ENCODE measurements at places on chromosomes 4 and X. TPM values are rescaled to one million over a fixed set of nuclear protein-coding genes. Genes with fewer than 3 reads are reported as not detected.

KIAA0232 gene
- 50.8 TPM for total RNA-seq

ADAMTS3 gene
- total RNA-seq, result 21.5 TPM

HMX1 gene
- 0.16 TPM for total RNA-seq

DNA sequence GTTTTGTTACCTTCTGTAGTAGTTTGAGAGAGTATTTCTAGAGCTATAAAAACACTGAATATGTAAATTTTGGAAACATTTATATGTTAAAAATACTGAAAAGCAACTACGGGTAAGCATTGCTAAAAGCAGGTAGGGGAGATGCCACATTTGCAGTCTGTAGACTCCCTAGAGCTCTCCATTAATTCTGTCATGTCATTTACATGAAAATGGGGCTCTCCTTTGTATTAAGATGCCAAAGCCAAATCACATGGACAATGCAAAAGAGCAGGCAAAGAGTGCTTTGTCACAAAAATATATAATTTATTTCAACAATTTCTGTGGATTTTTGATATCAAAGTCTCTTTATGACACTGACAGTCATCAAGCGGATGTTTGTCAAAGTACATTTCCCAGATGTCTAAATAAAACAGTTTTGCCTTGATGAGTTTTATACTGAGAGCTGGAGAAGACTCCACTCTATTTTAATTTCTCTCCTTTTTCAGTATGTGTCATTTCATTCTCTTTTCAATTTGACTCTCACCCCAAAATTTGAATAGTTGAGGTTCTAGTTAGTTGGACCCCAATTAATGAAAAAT, 51.8 kb downstream of the LDB2 start:
- no peak for DNase-seq

GRCh38 chr4:180669680-180670079, 1573.5 kb upstream of the TENM3 start:
- DNase-seq, result no peak

DNA sequence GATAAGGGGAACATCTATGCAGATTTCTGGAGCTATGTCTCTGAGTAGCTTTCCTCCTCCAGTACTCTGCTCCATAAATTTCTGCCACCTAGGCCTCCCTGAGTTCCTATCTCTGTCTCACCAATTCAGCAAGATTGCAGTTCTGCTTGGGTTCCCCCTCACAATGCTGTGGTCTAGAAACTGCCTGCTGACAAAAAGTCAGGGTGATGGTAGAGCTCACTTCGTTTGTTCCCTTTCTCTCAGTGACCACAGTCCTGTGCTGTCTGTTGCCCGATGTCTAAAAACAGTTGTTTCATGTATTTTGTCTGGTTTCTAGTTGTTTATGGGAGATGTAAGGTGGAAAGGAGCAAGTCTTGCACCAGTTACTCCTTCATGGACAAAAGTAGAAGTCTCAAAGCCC, 41.1 kb downstream of the AMMECR1 start:
- DNase-seq, result no peak

DNA sequence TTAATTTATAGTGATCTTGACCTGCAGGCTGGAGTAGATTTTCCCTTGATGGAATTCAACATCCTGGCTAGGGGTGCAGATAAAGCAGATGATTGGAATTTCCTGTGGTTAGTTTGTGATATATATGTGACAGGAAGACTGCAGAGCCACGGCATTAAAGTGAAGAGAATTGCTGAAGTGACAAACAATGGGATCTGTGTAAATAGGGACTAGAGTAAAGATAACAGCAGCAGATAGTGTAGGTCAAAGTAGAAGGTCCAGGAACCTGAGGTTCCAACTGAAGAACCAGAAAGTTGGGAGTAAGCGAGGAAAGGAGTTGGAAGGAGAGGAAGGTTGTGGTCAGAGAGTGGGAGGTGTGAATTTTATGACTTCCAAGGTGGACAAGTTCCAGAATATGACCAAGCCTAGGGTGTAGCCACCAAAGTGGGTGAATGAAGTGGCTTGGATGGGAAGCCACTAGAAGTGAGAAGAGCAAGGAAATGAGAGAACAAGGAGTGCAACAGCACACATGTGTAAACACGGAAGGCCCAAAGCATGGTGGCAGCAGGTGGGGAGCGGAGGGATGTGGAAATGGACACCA, 325.0 kb downstream of the RAB28 start:
- DNase-seq, result no peak

TSPAN6 gene
- 32.1 TPM for total RNA-seq

DNA sequence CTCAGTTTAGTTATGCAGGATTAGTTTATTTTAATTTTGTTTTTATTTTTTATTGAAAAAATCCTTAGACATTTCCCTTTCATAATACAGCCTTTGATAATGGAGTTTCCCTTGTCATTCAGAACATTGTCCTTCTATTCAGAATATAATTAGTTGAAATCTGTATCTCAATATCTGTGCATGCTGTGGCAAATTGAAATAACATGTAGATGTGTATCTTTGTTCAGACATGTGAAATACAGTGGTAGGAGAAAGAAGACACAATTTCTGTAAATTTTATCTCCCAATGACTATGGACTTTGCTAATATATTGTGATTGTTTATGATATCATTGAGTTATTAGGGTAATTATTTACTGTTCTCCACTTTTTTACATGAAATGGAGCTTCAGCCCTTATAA, 353.9 kb downstream of the GRID2 start:
- DNase-seq, result no peak

GSX2 gene
- total RNA-seq, result 1.1 TPM

DNA sequence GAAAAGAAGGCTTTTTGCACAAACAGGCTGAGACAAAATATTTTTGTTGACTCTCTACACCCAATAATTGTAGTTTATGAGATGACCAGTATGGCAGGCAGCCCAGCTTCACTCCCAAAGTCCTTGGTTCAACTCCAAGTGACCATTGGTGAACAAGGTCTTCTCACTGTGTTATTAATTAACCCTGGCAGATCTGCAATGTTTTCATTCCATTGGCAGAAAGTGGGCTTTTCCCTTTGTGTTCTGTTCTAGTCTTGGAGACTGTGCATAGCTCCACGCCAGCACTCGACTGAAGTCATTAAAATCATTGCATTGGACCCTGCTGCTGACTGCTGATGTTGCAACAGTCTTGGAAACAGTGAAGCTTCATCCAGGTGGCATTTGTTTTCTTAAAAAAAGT, 277.3 kb upstream of the HAND2 start:
- no peak for DNase-seq

- no peak for DNase-seq
These were observed 94.0 kb downstream of the PHF8 start for GRCh38 chrX:53950130-53950733.

DNA sequence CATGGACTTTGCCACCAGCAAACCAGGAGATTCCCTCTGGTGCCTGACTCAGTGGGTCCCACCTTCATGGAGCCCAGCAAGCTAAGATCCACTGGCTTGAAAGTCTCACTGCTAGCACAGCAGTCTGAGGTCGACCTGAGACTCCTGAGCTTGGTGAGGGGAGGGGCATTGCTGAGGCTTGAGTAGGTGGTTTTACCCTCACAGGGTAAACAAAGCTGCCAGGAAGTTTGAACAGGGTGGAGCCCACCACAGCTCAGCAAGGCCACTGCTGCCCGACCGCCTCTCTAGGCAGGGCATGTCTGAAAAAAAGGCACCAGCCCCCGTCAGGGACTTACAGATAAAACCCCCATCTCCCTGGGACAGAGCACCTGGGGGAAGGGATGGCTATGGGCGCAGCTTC, 28.1 kb downstream of the FAM9A start:
- DNase-seq, result no peak

DNA sequence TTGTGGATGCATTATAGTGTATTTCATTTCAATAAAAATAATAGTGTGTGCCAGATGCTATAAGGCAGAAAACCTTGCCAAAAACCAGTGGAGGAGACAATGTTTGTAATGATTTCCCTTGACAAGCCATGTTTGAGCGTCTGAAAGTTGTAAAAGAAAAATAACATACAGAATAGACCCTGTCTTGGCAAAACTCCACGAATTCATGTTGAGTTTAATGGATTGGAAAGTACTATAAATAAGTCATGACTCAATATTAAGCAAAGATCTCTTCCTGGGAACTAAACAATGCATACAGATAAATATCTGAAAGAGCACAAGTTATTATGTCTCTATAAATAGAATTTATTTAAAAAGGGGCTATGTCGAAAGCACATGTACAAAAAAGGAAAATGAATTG, 543.5 kb downstream of the GABRG1 start:
- no peak for DNase-seq

GRCh38 chr4:8739820-8740665, 131.6 kb downstream of the HMX1 start:
- no peak for DNase-seq

DNA sequence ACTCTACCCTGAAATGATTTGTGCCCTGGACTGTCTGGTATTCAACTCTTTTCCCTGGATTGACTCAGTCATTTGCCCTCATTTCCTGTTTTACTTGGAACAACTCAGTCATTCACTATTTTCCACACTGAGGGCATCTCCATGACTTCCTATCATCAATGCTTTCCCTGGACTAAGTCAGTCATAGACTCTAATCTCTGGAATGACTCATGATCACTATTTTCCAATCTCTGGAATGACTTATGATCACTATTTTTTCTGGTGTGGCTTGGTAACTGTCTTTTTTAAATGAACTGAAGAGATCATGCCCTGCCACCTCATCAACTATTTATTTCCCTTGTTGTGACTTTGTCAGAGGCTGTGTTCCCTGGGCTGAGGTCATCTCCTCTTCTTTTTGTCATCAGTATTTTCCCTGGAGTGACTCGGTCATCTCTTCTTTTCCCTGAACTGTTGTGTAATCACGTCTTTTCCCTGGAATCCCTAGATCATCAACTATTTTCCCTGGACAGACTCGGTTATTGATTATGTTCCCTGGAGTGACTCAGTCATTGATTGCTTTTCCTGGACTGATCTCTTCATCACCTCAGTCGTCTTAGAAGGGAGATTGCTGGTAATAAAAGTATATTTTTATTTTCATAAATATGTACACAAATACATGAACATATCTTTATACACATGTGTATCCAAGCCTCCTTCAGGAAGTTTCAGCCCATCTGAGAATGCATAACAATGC, 327.1 kb upstream of the VCX start:
- DNase-seq, result no peak

IBSP gene
- total RNA-seq, result not detected

GRCh38 chrX:150941580-150941979, 41.6 kb upstream of the HMGB3 start:
- no peak for DNase-seq

DOK7 gene
- total RNA-seq, result not detected

ANXA3 gene
- total RNA-seq, result 5.1 TPM

Measured in occipital lobe (tissue), 3 donors.